Epithelial cell of esophagus (primary cell): ENCODE measurements at places on chromosomes 11 and 22.

GRCh38 chr22:40009292-40009774, 14.6 kb downstream of the FAM83F start:
- no peak for DNase-seq

DNA sequence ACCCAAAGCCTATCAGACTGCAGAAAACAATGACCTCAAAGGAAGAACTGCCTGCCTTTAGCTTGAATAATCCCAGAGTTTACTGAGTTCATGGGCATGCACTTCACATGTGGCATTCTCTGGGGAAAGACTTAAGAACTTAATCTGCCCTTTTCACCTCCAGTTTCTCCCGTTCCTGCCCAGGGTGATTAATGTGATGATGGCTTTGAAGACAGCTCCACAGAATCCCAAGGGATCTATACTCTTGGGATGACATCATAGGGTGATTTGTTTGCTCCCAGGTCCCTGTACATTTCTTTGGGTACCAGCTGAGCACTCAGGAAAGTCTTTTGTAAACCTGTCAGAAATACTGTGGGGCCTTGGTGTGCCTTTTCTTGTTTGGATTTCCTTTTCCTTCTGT, 14.0 kb downstream of the FJX1 start:
- peak; percentile 24 for DNase-seq

GRCh38 chr11:133663135-133663985, 131.1 kb upstream of the OPCML start:
- no peak for DNase-seq

GRCh38 chr11:293852-294661, 5.1 kb downstream of the PGGHG start:
- DNase-seq = no peak

DNA sequence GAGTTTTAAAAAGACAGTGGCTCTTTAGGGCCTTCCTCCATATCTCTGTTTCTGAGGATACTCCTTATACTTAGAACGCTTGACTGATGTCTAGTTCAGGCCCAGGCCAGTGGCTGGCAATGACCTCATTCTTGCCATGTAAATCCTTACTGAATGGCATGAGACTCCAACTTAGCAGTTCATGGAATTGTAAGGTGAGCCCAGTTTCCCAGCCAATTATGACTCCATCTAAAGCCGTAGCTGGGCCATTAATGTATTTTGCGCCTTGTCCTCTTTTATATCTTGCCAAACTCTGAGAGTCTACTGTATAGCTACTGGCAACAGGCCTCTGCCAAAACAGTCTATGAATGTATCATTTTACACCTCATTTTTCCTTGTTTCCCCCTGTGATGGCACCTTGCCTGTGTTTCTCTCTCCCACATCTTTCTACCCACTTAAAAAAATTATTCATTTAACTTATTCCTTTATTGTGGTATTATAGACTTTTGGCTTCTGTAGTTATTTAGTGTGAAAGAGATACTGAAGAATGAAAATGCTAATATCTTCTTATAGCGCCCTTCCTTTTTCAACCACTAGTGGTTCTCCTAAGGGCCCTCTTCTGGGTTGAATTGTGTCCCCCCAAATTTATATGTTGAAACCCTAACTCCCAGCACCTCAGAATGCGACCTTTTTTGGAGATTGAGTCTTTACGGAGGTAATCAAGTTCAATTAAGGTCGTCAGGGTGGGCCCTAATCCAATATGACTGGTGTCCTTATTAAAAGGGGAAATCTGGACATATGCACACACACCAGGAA, 67.4 kb downstream of the ZNRF3 start:
- no peak for DNase-seq

GRCh38 chr11:78615724-78616123, 41.1 kb upstream of the NARS2 start:
- DNase-seq = peak; percentile 15

- no peak for DNase-seq
Observed at GRCh38 chr11:70448983-70449567, 50.7 kb downstream of the CTTN start.

GRCh38 chr22:47775686-47776085, 1013.2 kb downstream of the TBC1D22A start:
- DNase-seq = peak; percentile 5

- peak; percentile 49 for DNase-seq
Observed at GRCh38 chr11:125376117-125376516, 119.9 kb downstream of the FEZ1 start.

- no peak for DNase-seq
Observed at GRCh38 chr11:99327066-99327465, 306.3 kb downstream of the CNTN5 start.

GRCh38 chr11:5280582-5281102, 10.9 kb upstream of the HBE1 start:
- peak; percentile 99 for DNase-seq

GRCh38 chr22:31193092-31193491, 19.0 kb upstream of the LIMK2 start:
- no peak for DNase-seq

DNA sequence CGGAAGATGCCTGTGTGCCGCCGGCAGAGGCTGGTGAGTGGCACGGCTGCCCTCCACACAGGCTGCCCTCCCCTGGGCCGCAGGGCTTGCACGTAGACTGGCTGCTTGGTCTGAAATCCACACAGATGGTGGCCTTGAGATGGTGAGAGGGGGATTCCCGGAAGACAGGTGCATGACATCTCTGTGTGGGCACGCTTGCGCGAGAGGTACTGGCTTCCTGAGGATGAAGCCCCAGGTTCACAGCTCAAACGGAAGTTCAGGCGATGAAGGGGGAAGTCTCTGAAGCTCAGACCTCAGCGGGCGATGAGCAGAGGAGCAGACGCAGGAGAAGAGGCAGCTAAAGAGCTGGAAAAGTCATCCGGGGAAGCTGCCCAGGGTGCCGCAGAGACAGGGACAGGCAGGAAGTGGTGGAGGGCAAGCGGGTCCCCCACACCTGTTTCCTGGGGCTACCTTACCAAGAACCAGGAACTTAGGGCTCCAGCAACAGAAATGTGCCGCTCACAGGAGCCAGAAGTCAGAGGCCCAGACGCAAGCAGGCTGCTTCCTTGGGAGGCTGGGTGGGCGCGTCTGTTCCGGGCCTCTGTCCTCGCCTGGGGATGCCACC, 7.2 kb downstream of the CRELD2 start:
- DNase-seq = no peak

DNA sequence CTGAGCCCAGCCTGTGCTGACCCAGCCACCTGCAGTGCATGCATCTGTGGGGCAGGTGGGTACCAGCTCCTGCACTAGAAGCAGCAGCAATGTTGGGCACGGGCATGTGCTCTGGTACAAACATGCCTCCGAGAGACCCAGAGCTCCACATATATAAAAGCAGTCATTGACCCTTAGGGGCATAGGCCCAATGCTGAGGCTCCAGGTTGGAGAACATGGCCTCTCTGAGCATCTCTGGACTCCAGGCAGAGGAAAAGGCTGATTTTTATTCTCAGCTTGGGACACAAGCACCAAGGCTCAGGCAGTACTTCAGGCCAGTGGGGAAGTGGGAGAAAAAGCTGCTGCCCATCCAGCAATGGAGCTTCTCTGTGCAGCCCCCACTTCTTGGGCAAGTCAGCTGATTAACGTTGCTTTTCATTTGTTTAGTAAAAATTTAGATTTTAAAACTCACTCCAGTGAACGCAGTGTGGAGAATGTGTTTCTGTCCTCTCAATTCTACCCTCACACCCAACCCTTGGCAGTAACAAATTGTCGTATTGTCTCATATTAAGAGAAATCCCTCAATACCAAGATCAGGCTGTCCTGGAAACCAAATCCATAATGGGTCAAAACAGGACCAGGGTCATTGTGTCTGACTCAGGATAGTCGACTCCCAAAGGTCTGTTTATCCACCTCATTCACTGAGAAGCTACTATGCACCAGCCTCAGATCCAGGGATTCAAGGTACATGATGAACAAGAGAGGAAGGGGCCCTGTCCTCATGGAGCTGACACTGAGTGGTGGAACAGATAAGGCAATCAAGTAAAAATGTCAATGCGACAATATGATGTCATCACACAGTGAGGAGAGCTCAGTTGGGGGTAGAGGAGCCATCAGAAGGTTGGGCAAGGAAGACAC, 50.6 kb upstream of the TOP3B start:
- no peak for DNase-seq

DNA sequence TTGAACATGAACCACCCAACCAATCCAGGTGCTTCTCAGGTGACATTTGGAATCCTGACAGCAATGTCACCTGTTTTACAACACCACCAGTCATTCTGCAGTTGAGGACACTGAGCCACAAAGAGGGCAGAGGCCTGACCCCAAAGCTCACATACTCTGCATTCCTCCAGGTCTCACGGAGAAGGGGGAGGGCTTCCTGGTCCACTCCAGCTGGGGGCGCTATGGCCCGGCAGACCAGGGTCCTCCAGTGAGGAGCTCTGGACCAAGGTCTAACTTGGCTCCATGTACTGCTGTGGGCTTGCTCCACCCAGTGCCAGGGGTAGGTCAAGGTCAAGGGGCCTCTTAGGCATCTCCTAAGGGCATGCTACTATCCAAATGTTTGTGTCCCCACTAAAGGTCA, 1.5 kb upstream of the PNPLA3 start:
- DNase-seq = no peak

- no peak for DNase-seq
Observed at GRCh38 chr11:72762641-72763304, 10.6 kb upstream of the ARAP1 start.

GRCh38 chr11:98061858-98062257, 958.9 kb upstream of the CNTN5 start:
- DNase-seq = no peak

DNA sequence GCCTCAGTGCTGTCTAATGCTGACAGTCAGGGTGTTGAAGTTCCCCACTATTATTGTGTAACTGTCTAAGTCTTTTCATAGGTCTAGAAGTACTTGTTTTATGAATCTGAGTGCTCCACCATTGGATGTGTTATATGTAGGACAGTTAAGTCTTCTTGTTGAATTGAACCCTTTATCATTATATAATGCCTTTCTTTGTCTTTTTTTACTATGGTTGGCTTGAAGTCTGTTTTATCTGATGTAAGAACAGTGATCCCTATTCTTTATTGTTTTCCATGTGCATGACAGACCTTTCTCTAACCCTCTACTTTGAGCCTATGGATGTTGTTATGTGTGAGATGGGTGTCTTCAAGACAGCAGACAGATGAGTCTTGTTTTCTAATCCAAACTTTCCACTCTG, 107.8 kb upstream of the C11orf58 start:
- no peak for DNase-seq

- no peak for DNase-seq
Observed at GRCh38 chr11:57598831-57599155, 1.3 kb downstream of the SERPING1 start.

DNA sequence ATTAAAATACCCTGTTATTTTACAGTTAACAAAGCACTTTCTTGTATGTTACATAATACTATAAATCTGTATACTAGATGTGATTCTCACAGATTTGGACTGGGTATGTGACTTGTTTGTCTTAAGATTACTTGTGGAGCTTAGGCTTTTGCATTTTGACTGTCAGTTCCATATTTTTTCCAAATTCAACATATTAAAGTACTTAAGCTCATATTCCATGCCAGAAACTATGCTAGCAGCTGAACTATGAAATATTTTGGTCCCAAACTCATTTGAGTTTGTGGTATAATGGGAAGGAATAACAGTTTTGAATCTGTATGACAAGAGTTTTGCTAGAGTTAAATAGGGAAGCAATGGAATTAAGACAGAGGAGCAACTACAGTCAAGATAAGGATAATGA, 841.4 kb downstream of the JRKL start:
- DNase-seq = no peak

DNA sequence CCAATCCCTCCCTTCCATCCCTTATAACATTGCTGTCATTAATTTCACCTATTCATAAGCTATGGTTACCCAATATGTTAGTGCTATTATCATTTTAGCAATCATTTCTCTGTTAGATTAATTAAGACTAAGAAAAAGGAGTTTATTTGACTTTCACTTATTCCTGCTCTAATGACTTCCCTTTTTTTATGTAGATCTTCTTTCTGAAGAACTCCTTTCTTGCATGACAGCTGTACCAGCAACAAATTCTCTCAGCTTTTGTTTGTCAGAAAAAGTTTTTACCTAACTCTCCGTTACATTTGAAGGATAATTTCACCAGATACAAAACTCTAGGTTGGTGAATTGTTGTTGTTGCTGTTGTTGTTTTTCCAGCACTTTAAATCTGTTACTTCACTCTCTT, 28.6 kb upstream of the OR8B8 start:
- no peak for DNase-seq
